ENCODE measurements at places on chromosomes 3 and 15.
A peak's percentile ranks its signal among the peaks of the same experiment; 100 is the strongest.

DNA sequence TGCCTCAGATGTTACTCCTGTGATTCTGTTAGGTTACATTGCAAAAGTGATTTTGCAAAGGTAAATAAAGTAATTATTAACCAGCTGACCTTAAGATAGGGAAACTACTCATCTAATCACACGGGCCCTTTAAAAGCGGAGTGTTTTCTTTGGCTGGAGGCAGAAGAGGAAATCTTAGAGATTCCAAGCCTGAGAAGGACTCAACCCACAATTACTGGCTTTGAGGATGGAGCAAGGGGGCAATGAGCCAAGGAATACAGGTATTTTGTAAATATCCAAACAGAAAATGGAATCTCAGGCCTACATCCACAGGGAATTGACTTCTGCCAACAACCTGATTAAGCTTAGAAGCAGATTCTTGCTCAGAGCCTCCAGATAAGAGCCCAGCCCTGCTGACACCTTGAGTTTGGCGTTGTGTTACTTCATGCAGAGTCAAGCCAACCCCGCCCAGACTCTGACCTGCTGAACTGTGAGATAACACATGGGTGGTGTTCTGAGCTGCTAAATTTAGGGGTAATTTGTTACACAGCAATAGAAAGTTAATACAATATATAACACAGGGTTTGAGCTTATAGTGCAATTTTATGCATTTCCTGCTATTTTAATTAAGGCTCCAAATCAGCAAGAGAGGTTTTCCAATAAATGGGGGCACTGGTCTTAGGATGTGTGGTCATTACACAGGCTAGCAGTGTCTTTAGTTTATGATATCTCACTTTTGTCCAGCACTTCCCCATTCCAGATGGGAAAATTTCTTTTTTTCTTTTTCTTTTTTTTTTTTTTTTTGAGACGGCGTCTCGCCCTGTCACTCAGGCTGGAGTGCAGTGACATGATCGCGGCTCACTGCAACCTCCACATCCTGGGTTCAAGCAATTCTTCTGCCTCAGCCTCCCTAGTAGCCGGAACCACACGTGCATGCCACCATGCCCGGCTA lies 19.5 kb downstream of the NFKBIZ start:
- DNase-seq: no peak

GRCh38 chr3:15768421-15769255 lies 29.1 kb downstream of the ANKRD28 start:
- no peak for DNase-seq

DNA sequence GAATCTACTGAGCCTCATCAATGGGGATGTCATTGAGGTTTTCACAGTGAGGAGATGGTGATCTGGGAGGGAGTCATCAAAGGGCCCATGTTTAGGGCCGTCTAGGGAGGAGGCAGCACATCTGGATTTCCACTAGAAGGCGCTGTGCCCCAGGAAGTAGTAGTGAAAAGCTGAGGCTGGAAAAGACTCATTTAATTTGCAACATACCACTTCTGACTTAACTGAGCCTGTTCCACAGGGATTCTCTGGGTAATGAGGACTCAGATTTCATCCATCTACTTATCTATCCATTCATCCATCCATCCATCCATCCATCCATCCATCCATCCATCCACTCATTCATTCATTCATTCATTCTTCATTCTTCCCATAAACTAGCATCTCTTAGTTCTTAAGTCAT lies 17.4 kb upstream of the SHF start:
- DNase-seq: peak; percentile 74

GRCh38 chr3:41274944-41275668 lies 75.8 kb downstream of the CTNNB1 start:
- DNase-seq: no peak

- no peak for DNase-seq
These were observed 29.9 kb upstream of the IL16 start for GRCh38 chr15:81166636-81167305.

DNA sequence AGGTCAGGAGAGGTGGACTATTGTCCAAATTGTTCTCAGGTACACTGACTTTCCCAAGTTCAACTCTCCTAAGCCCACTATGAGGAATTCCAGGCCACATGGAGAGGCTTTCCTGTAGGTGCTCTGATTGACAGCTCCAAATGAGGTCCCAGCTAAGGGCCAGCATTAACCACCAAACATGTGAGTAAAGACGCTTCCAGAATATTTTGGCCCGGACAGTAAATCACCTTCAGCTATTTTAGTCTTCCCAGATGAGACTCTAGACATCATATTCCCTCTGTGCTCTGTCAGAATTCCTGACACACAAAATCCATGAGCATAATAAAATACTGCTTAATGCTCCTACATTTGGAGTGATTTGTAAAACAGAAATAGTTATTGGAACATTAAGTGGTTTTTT lies 135.5 kb downstream of the TGFBR2 start:
- no peak for DNase-seq

DNA sequence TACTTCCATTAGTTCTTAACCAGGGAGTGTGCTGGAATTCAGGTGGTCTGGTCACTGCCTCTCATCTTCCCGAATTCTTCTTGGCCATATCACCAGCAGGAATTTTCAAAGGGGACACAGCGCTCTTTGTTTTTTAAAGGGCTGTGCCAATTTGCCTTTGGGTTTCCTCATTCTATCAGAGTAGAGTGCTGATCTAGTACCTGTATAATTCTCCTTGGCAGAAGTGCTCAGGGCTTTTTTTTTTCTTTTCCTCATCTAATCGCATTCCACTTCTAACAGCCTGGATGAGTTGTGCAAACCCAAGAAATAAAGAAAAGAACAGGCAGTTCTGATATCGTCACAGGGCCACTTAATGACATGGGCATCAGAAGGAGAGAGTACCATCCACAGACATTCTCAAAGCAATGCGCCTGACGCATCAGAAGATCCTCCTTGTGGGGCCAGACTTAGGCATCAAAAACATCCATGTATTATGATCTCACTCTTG lies 121.0 kb downstream of the ASB7 start:
- no peak for DNase-seq

DNA sequence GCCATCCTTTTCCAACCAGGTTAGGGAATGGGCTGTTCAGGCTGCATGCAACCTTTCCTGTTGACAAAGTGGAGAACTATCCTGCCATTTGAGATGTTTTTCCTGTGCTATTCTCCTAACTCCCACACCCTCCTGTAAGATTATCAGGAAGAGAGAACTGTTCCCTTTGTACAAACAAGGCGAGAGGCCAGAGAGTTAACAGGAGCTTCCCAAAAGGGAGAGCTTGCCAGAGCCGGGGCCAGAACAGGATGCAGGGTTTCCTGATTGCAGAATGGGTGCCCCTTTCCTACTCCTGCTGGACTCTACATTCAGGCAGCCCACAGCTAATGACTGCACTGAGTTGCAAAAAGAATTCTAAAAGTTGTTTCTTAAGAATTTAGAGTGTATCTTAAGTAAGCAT lies 17.1 kb downstream of the PML start:
- no peak for DNase-seq

- DNase-seq: peak; percentile 9
These were observed 51.4 kb upstream of the RNF7 start for GRCh38 chr3:141686466-141687291.

DNA sequence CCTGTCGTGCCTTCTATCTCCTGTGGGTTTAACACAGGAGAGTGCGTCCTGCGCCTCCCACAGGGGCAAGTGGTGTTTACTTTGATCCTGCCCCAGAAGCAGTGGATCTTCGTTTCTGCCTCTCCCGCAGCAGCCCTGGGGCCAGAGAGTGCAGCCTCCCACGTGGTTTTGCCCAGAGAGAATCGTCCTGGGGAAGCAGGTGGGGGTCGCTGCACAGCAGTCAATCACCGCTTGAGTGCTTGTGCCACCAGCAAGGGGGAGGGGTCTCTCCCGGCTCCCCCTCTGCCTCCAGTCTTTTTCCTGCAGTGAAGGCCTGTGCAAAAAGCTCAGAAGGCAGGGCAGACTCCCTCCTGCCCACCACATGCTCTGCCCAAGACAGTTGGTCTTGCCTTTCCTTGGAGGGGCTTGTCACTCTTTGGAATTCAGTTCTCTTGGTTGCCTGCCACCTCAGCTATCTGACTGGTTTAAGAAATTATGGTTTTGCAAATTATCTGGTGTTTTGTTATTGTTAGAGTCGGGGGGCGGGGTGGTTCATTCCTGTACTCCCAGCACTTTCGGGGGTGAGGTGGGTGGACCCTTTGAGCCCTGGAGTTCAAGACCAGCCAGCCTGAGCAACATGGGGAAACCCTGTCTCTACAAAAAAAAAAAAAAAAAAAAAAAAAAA lies 26.9 kb downstream of the STOML1 start:
- DNase-seq: no peak

DNA sequence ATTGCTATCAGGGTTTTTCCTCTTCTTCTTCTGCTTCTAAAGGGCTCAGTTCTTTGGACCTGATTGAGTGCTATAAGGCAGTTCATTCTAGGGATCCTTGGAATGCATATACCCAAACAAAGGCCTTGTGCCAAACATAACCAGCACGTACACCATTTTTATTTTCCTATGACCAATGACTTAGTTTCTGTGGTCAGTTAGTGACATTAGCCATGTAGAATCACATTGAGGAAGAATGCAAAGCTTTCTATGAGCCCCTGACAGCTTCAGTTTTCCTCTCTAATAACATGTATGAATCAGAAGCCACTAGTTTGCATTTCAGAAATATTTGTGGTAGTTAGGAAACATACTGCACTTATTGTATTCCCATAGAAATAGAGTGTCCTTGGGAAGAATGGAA lies 240.0 kb downstream of the THRB start:
- DNase-seq: no peak

GRCh38 chr3:24004171-24004938 lies 59.3 kb downstream of the NR1D2 start:
- no peak for DNase-seq

- DNase-seq: no peak
These were observed 1073.5 kb downstream of the NAALADL2 start for GRCh38 chr3:175932586-175932985.

GRCh38 chr15:94791510-94791909 lies 560.1 kb downstream of the MCTP2 start:
- DNase-seq: no peak

GRCh38 chr15:69472562-69472961 lies 19.9 kb downstream of the RPLP1 start:
- no peak for DNase-seq

DNA sequence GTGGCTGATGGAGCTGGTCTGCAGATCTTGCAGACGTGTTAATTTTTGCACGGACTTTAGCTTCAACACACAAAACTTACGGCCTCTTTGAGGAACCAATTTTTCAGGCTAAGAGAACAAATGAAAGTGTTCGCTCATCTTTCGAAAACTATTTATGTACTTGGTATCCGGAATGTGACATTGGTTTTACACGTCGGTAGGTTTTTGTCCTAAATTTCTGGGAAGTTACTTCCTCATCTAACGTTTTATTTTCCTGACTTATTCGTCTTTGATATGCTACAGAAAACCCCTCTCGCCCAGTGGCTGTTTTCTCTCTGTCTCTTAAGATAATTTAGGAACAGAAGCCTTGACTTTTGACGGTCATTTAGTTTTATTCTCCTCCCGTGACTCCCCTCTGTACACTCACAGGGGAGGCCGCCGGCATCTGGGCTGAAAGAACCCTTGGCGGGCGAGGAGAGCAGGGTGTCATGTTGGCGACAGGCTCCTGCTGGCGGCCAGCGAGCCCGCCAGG lies 834 bp upstream of the GREM1 start:
- no peak for DNase-seq

DNA sequence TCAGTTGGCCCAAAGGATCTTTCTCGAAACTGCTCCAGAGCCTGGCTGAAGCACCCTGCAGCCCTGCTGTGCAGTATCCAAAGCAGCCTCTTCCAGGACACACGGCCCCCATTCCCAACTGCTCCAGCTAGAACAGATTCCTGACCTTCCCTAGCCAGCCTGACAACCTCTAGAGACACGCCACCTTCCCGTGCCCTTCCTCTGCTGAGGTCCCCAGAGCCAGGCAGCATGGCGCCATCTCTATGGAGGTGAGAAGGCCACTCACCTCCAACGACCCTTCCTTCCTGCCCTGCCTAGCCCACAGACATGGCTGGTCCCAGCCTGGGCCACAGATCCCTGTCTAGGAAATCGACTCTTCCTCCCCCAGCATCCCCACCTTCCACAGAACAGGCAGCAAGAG lies 3.1 kb downstream of the KIF7 start:
- no peak for DNase-seq

GRCh38 chr15:38528294-38528693 lies 36.3 kb downstream of the RASGRP1 start:
- DNase-seq: no peak

GRCh38 chr3:119311081-119311925 lies 17.1 kb downstream of the ARHGAP31 start:
- DNase-seq: no peak

DNA sequence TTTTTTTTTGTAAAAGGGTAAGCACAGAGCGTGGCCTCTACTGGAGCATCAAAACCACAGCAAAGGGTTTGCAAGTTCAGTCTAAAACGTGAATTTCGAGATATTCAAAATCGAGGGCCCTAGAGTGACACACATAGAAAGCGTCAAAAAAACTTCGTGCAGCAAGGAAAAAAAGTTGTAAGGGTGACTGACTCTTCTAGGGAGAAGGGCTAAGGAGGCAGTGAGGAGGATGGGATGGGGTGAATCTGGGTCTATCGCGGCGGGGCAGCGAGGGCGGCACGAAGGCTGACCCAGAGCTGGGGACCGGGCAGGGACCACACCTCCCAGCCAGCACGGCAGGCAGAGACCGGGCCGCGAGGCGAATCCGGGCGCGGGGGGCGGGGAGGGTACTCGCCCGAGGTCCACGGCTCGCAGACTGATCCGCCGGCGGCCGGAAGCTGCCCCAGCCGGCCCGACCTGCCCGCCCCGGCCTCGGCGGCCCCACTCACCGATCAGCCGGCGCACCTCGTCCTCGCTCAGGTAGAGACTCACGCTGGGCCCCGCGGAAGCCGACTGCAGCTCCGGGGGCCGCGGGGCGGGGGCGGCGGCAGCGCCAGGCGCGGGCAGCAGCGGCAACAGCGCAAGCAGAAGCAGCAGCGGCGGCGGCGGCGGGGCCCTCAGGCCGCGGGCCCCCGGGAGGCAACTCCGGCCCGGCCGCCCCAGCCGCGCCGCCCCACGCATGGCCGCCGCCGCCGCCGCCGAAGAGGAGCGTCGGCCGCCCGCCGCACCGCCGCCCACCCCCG lies 533 bp downstream of the RYK start:
- peak; percentile 56 for DNase-seq

GRCh38 chr3:26588931-26589330 lies 33.6 kb upstream of the LRRC3B start:
- DNase-seq: no peak

- DNase-seq: no peak
These were observed 34.1 kb downstream of the WHAMM start for GRCh38 chr15:82843566-82843965.

- DNase-seq: no peak
These were observed 67.1 kb downstream of the PIK3CB start for GRCh38 chr3:138767498-138768104.

GRCh38 chr3:50609071-50609762 lies 2.4 kb downstream of the CISH start:
- no peak for DNase-seq

- no peak for DNase-seq
These were observed 30.1 kb downstream of the GPR15 start for GRCh38 chr3:98561727-98562521.

Data from COR-L47 (cell line).